ENCODE measurements at places on chromosomes 1 and 21.

DNA sequence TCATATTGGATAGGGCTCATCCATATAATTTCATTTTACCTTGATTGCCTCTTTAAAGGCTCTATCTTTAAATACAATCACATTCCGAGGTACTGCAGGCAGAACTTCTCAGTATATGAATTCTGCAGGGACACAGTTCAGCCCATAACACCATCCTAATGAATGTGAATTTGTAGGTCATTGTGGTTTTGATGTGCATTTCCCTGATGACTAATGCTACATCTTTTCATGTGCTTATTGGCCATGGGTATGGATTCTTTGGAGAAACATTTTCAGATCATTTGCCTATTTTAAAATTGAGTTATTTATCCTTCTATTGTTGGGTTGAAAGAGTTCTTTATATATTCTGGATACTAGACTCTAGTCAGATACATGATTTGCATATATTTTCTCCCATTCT is 9.6 kb upstream of the RPS6KC1 start:
- no peak for DNase-seq

DNA sequence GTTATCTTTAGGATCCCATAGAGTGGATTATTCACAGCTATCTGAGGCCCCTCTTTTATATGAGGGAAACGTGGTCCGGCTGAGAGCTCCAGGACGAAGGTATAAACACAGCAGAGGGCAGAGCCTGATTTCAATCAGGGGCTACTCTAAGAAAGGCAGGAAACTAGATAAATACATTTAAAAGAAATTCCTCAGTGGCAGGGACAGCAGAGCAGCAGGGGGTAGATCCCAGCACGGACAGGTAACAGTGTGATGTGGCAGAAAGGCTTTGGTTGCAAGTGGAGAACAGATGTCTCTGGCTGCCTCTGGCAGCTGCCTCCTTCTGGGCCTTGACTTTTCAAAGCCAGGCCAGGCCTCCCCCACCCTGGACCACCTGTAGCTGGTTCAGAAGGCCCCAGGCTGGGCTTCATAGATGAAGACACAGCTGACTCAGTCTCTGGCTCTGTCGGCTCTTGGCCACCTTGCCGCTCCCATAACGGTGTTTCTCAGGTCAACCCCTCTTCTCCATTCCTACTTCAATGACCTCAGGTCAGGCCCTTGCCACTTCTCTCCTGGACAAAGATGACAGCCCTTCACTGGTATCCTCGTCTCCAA is 43.8 kb downstream of the FAM78B start:
- no peak for DNase-seq

GRCh38 chr1:53043271-53043670 is 18.7 kb upstream of the PODN start:
- DNase-seq, result no peak

GRCh38 chr1:231612393-231613089 is 14.0 kb upstream of the DISC1 start:
- DNase-seq, result no peak

GRCh38 chr1:90282811-90283210 is 287.9 kb downstream of the ZNF326 start:
- no peak for DNase-seq

DNA sequence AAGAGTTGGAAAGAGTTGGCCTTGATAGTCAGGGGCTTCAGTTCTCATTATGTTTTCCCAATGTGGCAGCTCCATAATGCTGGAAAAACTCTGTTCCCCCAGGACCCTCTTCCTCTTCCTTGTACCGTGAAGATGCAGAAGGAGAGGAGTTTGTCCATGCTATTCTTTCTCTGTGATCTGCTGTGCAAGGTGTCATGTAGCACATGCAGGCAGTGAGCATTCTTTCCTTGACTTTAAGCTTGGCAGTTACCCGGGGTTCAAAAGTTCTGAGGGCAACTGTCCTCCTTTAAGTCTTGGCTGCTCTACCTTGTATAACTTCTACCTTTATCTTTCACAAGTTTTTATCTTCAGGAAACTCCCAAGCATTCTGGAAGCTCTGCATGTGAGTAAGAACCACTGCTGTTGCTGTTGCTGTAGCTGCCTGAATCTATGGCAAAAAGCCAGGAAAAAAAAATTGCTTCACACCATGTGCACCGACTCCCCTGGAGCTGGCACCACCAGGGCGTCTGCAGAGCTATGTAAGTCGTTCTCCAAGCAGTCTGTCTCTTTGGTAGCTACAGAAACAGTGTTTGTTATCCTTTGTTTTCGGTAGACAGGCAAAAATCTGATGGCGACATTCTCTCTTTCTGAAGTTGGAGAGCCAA is 42.7 kb upstream of the SLC16A1 start:
- peak; percentile 21 for DNase-seq

DNA sequence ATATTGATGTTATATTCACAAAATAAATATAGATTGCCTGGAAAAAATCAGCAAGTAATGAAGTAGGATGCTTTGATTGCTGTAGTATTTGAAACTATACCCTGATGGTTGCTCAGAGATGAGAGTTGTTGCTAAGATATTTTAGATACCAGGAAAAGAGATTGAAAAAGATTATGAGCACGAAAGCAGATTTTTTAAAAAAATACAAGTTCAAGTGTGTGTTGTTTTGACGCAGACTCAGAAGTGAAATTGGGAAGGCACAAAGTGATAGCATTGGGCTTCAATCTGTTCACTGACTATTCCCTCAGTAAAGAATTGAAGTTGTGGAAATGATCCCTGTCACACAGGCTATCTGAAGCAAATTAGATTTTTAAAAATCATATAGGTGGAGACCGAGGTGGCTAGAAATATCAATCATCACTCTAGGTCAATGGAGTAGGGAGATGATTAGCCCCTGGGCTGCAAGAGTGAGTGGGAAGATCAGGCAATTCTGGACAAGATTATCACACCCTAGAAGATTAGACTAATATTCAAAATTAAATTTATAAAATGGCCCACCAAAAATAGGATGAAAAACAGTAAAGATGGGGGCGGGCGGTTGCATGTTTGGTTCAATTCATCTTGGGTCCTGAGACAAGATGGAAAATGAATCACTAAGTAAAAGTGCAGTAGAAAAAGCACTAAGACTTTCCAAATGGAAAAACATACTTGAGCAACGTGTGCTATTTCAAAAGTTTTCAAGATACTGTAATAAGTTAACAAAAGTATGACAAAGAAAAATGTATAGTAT is 41.5 kb upstream of the LRRC8D start:
- DNase-seq, result no peak

DNA sequence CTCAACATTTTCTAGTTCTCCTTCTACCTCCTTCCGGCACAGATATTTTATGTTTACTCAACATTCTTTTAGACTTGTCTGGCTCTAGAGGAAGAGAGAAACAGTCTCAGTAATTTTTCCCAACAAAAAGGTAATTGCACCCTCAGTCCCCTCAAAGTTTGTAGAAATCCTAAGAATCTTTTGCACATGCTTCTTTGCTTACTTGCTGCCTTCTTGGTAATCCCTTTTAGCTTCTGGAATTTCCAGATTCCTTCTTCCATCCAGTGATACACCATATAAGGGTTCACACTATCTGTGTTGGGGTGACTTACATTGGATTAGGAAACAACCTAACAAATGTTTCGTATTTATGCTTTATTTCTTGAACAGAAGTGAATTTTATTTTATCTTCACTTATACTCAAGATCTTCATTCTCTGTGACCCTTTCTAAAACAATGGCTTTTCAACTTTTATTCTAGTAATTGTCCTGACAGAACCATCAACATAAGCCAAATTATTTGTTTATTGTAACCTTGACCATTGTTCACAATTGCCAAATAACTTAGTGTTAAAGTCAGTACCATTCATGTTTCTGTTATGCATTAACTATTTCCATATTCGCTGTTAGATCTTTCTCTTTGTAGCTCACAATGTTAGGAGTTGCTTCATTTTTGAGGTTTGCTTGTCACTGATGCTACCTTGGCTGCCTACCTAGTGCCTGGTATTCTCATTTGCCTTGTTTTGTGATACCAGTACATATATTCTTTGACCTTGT is 238.1 kb downstream of the HMCN1 start:
- no peak for DNase-seq

- DNase-seq, result no peak
These were observed 78.0 kb upstream of the ATP5PO start for GRCh38 chr21:33993286-33994231.

DNA sequence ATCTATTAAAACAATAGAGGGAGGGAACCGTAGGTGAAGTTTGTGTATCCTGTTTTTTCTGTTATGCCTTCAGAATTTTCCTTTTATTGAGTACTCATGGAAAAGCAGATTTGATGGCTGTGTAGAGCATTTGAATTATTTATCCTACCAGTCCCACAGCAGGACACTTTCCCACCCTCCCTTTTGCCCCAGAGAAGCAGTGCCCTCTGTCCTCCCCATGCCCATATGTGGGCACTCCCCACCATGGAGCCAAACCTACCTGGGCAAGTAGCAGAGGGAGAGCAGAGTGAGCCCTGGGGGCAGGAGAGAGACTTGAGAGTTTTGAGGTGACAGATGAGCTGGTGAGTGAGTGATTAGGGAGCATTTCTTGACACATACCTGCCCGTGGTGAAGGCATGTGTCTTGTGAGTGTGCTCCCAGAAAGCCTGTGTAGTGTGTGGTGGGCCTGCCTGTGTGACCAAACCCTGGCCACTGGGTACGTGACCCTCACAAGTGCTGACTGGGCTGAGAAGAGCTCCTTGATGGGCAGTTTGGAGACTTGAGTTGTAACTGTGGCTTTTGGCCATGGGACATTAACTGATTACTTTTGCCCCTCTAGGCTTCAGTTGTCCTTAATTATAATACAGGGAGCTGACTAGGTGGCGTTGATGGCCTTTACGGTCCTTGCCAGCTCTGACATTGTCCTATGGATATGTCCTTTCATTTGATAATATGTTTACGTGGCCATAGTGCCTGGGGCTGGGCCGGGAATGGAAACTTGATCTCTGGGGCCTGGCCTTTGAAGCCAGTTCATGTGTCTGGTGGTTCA is 3.6 kb downstream of the PSEN2 start:
- DNase-seq, result no peak

DNA sequence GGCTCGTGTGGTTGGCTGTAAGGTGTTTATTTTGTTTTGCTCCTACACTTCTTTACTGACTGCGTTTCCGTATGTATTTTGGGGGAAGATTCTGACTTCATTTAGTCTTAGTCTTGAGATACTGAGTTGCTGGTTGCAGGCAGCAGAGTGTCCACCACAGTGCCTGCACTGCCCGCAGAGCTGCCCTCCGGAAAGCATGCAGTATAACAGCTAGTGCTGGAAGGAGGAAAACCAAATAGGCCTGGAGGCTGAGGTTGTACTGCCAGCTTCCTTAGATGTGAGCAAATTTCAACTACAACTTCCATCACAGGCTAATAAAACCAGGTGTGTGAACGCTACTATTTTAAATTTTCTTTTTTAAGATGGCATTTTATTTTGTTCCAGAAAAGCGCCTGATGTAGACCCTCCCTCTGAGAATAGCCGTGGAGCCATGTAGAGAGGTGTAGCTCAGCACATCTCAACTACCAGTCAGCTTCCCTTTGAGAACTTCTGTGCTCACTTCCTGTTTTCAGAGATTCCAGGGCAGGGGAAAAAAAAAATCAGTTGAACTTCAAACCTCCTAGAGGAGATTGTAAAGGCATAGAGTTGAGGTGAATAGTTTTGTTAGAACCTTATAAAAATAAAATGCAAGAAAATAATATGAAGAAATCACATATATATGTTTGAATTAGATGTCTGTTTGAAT is 17.6 kb downstream of the LMO4 start:
- DNase-seq, result no peak

DNA sequence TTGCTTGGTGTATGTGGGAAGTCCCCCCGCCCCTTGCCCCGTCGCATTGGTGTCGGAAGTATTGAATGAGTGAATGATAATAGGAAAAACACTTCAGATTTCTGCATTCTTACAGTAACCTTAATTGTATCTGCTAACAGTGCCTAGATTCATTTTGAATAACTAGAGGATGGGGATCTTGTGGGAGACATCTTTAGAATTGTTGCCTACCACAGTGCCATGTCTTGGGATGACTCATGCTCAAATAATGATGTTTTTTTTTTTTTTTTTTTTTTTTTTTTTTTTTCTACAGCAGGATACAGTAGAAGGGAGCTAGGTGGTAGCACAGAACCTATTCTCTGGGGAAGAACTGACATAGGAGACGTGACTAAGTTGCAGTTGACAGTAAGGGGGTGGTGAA is 237.9 kb downstream of the USP25 start:
- no peak for DNase-seq

GRCh38 chr1:151457911-151458801 is 1.1 kb downstream of the POGZ start:
- peak; percentile 66 for DNase-seq

DNA sequence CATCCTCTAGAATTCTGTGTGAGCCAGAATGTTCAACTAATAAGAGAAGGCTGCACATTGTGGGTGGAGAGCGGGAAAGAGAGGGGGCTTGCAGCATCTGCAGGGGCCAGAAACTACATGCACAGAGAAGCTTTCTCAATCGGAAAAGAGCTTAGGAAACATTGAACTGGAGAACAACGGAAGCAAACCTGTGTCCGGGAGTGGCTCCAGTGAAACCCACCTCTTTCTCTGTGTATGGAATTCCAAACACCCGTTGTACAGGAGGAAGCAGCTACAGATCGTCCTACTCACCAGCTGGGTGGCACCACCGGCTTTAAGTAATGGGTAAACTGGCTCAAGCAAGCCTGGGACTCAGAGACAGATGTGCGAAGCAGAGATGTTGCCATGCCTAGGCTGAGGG is 14.0 kb upstream of the CSF1 start:
- no peak for DNase-seq

DNA sequence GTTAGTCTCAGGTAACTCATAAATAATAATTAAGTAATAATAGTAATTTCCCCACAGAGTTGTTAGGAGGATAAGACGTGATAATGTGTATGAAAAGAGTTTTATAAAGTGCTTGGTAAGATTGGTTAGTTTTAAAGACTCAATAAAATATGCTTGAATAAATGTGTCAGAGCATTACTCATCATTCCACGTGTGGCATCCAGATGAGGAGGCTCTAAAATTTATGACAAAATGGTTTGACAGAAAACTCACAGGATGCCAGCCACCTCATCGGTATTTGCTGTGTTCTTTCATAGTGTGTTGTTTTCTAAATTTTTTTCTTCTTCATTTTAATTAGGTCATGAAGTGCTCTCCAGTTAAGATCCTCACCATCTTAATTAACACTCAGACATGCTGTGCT is 19.1 kb upstream of the SPAG17 start:
- no peak for DNase-seq

DNA sequence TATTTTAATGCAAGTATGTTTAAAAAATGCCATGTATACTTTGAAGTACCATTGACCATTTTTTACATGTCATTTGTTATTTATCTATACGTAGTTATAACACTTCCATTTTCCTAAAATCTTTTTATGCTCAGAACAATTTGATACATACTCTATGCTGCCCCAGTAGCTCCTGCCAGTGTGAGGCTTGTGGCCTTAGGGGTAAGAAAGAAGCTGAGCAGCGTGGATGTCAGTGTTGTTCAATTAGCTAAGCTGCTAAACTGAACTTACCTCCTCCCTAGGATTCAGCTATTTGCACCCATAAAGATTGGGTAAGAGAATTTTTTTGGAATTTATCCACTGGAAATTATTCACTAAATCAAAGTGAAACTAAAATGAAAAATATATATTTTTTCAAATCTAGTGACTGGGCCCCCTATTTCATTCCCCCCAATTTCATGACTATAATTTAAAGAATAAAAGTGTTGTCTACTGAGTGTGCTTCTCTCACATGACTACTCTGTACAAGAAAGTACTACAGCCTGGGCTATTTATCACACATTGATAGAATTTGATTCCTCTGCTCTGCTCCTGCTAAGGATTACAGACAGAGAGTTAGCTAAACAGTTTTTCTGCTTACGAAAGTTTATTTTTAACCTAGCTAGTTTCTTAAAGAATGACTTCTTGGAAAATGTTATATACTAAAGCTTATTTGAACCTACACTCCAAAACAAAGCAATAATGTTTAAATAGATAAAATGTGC is 1030.3 kb upstream of the ADGRL4 start:
- no peak for DNase-seq

Measured in DMS 273 treated with DMSO at 0.1 percent for 48 hours (cell line).